ENCODE measurements at places on chromosomes 6 and 20.

DNA sequence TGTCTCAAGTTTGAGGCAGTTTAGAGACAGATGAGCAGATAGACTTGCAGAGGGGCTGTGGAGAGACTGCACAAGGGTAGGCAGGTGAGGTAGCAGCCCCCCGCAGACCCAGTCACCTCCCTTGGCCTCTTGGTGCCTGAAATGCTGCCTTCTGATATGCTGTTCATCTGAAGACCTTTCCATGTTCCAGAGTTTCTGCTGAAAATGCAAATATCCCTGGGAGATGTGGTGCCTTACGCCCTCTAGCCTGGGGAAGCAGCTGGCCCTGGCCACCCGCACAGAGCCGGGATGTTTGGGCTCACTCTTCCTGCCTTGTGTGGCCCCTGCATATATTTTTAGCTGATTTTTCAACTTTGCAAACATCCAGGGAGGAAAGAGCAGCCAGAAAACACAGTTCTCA is 51.4 kb downstream of the TMEM242 start:
- no peak for DNase-seq

GRCh38 chr20:20360464-20360863 is 7.4 kb upstream of the INSM1 start:
- DNase-seq: no peak

- no peak for DNase-seq
Observed at GRCh38 chr6:32191696-32192607, 491 bp downstream of the GPSM3 start.

DNA sequence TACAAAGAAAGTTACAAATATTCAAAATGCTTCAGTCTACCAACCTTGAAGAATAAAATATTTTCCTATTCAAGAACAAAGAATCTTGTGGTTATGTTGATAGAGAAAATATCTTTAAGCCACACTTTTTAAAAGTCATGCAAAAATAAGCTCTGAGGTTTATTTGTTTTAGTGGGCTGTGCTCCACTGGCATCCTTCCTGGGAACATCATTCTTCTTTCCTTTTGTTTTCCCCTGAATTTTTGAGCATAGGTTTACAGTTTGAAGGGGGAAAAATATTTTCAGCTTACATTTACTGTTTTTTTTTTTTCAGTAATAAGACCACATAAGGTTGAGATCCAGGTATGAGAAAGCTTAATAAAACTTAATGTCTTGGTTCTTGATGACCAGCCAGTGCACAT is 72.0 kb upstream of the BACH2 start:
- DNase-seq: no peak

DNA sequence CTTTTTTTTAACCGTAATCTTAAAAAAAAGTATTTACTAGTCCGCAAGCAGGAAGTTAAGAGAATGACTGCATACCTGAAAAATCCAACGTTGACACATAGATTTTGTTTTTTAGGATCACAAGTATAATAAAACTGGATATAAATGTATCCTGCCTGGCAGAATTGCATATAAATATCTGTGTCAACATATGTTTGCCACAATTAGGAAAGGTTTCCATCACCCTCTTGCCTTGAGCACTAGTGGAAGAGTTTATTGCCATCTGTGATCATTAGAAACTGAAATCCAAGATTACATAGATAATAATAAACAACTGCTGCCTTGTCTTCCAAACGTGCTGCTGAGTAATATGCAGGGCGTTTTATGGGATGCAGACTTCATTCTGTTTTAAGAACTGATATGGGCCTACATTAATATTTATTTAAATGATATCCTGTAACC is 27.9 kb downstream of the PLEKHG1 start:
- DNase-seq: no peak

GRCh38 chr6:27495386-27496135 is 22.7 kb upstream of the ZNF184 start:
- no peak for DNase-seq

DNA sequence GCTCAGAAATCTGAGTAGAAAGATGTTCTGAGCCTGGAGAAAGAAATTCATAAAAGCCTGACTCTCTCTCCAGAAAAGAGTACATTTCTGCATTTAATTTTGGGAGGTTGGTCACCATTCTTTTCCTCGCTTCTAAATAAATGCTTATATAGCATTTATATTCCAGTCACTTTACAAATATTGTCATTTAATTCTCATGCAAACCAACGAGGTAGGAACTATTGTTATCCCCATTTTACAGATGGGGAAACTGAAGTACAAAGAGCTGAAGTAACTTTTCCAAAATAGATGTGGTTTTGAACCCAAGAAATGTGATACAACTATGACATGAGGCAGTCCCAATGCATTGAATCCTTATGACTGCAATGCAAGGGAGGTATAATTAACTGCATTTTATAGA is 4.5 kb upstream of the TRIB3 start:
- DNase-seq: no peak

DNA sequence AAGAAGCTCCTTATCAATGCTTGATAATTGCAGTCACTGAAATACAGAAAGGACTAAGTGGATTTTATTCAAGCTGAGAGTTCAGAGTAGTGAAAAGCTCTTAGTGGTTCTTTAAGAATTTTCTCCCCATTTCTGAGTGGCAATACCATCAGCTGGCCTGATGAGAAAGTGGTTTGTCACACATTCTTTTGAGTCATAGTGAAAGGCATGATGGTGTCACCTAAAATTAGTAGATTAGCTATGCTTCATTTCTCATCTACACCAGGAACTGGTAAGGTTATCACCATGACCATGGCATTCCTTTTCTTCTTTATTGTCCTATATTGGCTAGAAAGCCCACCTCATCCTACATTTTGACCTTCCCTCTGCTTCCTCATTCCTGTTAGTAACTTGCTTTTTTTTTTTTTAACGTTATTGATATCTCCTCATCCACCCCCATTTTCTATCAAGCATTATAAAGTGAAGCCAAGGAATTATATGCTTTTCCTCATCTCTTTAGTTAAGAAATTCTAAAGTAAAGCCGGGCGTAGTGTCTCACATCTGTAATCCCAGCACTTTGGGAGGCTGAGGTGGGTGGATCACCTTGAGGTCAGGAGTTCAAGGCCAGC is 67.4 kb upstream of the LOC128125822 start:
- DNase-seq: no peak

DNA sequence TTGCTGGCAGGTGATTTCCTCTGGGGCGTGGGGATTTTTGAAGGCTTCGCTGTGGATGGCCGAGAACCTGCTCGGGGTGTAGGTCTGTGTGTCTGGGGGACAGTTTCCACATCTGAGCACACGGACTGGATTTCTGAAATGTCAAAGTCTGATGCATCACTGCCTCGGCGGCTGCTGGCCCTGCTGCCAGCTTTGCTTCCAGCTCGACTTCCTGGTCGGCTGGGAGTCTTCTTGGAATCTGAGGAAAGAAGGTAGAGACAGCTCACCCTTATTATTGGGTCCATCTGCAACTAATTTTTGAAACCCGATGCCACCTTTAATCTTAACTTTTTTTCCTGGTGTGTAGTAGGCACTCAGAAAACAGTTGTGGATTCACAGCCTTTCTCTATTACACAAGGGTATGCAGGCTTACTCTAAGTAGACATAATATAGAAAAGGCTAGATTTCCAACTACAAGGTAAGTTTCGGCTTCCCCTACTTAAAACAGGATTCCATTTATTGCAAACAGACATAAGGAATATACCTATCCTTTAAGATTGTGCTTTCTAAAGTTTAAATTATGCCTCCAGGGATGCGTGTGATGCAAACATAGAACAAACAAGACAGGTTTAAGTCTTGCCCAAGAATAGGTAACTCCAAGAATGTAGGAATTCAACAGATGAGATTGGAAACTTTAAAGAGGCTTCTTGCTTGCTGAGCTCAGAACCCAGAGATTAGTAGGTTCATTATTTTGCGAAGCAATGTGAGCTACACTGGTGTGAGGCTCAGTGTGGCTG is 183.5 kb downstream of the DST start:
- no peak for DNase-seq

DNA sequence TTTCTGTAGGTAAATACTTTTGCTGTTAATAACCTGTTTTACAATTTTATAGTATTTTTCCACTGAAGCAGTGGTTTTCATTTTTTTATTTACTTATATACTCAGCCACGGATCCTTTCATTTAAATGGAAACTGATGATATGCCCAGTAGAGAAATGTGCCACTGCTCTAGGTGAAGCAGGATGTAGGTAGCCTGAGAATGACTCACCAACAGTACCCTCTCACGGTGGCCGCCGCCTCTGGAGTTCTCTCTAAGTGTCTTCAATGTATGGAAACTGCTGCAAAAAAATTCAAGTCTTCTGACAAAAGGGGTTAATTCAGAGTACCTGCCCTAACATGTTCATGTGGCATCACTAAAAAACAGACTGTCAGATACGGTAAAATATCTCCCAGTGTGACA is 6.4 kb downstream of the EYA4 start:
- DNase-seq: no peak

GRCh38 chr20:62929051-62929538 is 2.8 kb upstream of the DIDO1 start:
- DNase-seq: no peak

DNA sequence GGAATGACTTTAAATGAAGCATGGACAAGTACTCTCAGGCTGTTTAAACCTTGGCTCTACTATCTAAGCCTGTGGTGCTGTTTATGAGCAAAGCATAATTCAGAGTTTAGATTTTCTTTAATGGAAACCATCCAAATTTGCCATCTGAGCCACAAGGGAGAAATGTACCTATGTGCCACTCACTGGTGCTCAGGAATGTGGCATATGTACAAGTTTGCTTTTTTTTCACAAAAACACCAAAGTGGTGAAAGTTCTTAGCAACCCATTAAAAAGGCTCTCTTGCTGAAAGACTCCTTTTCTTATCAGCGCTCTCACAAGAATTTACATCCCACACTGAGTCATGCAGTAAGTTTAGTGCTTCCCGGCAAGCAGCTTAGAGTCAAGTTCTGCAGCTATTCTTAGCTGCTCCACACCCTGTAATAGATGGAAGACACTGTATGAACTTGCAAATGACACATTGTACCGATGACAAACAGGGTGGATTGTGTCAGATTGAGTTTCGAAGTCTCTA is 57.3 kb upstream of the MLIP start:
- DNase-seq: peak; percentile 27

DNA sequence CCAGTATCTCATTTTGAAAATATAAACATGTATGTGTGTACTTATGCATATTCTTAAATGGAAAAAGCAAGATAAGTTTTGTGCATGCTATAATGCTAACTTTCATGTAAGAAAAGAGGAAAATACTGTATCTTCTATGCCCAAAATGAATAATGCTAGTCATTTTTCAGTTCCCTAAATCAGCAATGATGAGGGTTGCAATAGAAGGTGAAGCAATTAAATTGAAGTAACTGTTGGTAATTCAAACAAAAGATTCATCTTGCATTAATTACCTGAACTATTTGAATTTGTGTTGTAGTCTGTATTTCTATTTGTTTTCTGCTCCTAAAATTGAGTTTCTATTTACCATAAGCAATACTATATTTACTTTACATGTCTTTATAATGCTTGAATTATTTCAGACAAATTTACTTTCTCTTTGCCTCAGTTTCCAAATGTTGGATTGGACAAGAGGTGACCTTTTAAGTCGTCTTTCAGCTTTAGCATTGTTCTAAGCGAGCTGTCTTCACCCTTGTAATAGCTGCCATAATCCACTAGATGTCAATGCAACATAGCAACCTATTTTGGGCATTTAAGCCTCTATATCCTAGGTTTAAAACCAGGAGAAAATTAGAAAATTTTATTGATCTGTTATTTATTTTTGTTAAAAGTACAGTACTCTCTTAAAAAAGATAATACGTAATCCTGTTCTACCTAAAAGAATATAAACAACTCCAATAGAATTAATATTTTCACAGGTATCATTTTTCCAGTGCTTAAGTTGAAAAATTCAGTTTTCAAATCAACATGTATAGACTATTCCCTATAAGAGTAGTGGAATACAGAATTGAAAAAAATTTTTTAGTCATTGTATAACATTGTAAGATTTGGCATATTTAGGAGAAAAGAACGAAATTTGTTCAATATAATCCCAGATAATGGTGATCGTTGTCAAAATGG is 52.3 kb upstream of the IFNGR1 start:
- no peak for DNase-seq

- DNase-seq: no peak
Observed at GRCh38 chr20:46946796-46947195, 52.2 kb downstream of the EYA2 start.

DNA sequence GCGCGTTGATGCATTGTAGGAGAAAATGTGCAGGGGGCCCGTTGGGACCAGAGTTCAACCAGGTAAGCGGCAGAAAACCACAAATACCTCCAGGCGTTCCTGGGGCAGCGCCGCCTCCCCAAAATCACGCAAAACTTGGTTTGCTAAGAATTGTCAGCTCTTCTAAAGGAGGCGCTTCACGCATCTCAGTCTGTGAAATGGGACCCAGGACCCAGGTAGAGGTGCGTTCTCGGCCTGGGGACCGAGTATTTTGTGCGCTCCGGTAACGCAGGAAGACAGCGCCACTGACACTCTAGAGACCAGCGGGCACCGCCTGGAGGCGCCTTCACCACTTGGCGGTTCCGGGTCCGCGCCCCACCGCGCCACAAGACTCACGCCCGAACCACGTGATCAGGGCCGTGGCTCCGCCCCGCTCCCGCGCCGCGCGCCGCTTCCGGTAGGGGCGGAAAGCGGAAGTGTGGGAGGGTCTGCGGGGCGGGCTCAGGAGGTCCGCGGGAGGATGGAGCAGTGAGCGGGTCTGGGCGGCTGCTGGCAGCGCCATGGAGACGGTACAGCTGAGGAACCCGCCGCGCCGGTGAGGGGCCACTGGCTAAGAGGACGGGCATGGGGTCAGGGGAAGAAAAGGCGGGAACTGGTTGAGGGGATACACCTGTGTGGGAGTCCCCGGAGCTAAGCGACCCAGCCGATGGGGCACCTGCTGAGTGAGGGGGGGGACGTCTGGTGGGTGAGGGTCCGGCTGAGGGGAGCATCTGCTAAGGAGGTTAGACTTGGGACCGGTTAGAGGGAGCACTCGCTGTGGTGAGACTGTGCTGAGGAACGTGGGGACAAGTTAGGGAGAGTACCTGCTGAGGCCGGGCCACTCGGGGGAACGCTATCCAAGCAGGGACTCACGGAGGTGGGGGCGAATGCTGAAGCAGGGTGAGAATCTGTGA is at the start of gene STK4:
STK4 (plus strand) TSS at position 483 of the 932 bp plus-strand sequence; CDS start at position 540, 57 bp downstream.
- peak; percentile 66 for DNase-seq

- no peak for DNase-seq
Observed at GRCh38 chr20:16804793-16805187, 56.6 kb downstream of the OTOR start.

DNA sequence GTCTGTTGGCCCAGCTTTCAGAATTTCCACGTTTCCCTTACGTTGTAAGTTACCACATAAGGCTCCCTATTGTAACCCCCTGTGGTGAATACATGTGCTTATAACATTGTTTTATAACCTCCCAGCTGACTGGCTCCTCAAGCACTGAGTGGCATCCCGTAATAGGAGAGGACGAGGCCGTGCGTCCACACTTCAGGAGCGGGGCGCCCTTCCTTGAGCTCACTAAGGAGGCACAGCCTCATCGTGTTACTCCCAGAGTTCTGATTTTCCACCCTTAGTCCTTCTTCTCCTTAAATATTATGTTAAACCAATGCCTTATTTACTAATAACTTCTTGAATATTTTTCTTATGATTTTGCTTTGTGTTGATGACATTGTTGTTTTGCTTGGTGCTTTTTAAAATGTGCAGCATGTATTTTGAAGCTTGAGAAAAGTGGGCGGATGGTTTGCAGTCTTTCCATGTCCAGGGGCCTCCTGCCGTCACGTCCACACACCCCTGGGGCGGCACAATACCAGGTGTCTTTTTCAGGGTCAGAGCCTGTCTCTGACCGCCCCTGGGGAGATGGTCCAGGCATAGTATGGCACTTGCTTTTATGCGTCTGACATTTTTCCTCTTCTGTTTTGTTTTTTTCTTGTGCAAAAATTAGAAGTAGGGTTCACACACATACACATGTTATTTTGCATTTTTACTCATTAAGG is 181.8 kb downstream of the DLL1 start:
- no peak for DNase-seq

- no peak for DNase-seq
Observed at GRCh38 chr6:39393075-39393474, 70.6 kb upstream of the KCNK16 start.
